ENCODE measurements at places on chromosomes 7 and 10. TPM values are rescaled to one million over a fixed set of nuclear protein-coding genes. Genes with fewer than 3 reads are reported as not detected.

DNA sequence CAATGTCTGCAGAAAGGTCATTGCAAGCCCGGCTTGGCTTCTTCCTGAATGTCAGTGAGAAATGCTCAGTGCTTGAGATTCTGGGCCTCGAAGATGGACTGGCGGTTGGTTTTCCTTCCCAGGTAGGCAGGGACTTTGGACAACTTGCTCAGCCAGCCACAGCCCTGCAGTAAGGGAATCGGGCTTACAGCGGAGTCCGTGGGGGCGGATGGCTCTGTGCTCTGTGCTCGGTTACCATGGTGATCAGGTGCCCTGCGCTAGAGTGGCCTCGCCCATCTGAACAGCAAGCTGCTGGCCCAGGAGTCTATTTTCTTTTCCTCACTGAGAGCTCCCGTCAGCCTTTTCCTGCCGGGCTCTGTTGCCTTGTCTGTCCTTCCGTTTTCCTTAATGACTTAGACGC is 77.8 kb upstream of the SH2B2 start:
- H3K27ac ChIP-seq = no peak overlapping the region
- DNase-seq = no peak
- H3K4me3 ChIP-seq = no peak overlapping the region
- peaks cover 11% of the 10 kb centered on the region for H3K36me3 ChIP-seq
- H3K4me1 ChIP-seq = no peaks in the 10 kb centered on the region

DNA sequence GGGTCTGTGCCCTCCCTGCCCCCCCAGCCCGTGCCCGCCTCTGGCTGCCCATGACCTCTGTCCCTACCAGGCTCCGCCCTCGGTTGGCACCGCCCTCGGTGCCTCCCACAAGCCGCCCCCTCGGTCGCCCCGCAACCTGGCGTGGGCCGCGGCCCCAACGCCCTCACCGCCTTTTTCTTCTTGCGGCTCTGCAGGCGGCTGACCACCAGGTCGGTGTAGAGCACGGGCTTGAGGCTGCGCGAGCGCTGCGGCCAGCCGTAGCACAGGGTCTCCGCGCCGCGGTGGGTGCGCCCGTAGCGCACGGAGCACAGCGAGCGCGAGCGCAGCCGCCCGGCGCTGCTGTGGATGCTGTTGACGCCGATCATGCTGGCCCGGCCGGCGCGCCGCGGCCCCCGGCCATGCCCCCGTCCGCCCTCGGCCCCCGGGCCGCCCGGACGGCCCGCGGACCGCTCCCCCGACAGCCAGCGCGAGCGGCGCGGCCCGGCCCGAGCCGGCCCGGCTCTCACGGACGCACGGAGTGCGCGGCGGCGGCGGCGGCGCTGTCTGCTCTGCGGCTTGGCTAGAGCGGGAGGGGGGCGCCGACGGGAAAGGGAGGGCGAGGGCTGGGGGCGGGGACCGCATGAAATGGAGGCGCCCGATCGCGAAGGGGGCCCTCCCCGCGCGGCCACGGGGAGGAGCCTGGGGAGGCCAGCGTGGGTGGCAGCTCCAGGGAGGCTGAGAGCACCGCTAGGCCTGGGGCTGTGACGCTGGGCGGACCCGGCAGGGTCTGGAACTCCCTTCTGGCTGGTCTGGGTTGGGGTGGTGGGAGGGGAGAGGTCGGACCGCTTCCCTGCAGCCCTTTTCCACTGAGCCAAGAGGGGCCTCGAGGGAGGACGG is 9.6 kb downstream of the PSD start:
- peak overlapping the region; percentile 3 for H3K27ac ChIP-seq
- H3K4me1 ChIP-seq = peaks cover 30% of the 10 kb centered on the region
- peaks cover 22% of the 10 kb centered on the region for H3K27me3 ChIP-seq
- peak; percentile 85 for DNase-seq

Gene ARHGEF35
- 9.6 TPM for total RNA-seq

- H3K4me1 ChIP-seq = no peaks in the 10 kb centered on the region
- H3K27me3 ChIP-seq = peaks cover 18% of the 10 kb centered on the region
- H3K36me3 ChIP-seq = no peaks in the 10 kb centered on the region
- H3K4me3 ChIP-seq = no peak overlapping the region
Observed at GRCh38 chr7:4815609-4816418, 40.4 kb downstream of the AP5Z1 start.

DNA sequence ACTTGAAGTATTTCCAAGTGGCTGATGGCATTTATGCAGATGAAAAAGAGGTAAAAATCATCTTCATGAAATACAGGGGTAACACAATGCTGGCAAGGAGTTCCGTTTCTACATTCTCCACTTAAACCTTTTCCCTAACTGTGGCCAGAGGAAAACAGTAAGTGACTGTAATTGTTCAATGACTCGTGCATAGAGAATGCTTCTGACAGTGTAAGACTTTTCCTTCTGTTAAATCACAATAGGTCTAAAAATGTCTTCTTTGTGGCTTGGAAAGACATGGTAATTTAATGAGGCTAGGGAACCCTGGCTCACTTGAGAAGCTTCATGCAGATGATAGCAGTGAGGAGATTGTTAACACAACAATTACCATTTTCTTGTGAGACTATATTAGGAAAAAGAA is 50.3 kb upstream of the RSU1 start:
- no peak overlapping the region for H3K27ac ChIP-seq
- H3K27me3 ChIP-seq = no peaks in the 10 kb centered on the region
- H3K4me1 ChIP-seq = no peaks in the 10 kb centered on the region
- no peak overlapping the region for H3K4me3 ChIP-seq
- H3K36me3 ChIP-seq = no peaks in the 10 kb centered on the region
- DNase-seq = no peak

GRCh38 chr7:127551941-127552340 is 33.5 kb downstream of the GCC1 start:
- H3K4me3 ChIP-seq = no peak overlapping the region
- H3K27me3 ChIP-seq = peaks cover 1% of the 10 kb centered on the region
- H3K4me1 ChIP-seq = no peaks in the 10 kb centered on the region
- no peak for DNase-seq
- H3K36me3 ChIP-seq = no peaks in the 10 kb centered on the region
- H3K27ac ChIP-seq = no peak overlapping the region

Gene STK31
- total RNA-seq = not detected

Gene TRDMT1
- total RNA-seq = 5.0 TPM

- peaks cover 1% of the 10 kb centered on the region for H3K27me3 ChIP-seq
- peaks cover 37% of the 10 kb centered on the region for H3K4me1 ChIP-seq
- no peak overlapping the region for H3K27ac ChIP-seq
- peak overlapping the region; percentile 12 for H3K4me3 ChIP-seq
Observed at GRCh38 chr10:37855636-37856035, 1.8 kb downstream of the ZNF248 start.

Gene GJD4
- total RNA-seq = not detected

DNA sequence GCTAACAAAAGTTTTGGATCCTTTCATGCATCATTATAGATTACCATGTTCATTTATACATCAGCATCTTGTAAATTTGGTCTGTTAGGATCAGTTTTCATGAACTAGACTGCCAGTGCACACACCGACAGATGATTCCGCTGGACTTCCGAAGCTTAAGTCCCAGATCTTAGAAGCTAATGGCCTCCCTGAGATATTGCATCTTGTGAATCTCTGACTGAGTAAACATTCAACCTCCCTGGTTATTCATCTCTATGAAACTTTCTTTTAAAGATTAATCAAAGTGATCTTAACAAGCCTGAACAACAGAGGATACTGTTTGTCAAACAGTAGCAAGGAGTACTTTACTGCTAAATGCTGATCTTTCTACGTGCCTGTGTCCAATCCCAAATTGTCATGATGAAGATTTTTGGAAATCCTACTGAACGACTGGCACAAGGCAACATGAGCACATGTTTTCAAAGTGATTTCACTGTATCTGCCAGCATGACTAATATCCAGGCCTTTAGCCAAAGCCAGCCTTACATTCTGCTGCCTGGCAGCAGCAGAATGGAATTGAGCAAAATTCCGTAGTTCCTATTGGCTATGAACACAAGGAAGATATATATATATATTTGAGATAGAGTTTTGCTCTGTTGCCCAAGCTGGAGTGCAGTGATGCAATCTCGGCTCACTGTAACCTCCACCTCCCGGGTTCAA is 91.3 kb upstream of the ANK3 start:
- no peaks in the 10 kb centered on the region for H3K27me3 ChIP-seq
- no peak for DNase-seq
- no peak overlapping the region for H3K4me3 ChIP-seq
- H3K27ac ChIP-seq = no peak overlapping the region
- no peaks in the 10 kb centered on the region for H3K36me3 ChIP-seq
- H3K4me1 ChIP-seq = peaks cover 16% of the 10 kb centered on the region

- no peak for DNase-seq
- H3K4me3 ChIP-seq = no peak overlapping the region
- H3K27ac ChIP-seq = no peak overlapping the region
- no peaks in the 10 kb centered on the region for H3K27me3 ChIP-seq
Observed at GRCh38 chr7:117279931-117280557, 42.8 kb downstream of the WNT2 start.

DNA sequence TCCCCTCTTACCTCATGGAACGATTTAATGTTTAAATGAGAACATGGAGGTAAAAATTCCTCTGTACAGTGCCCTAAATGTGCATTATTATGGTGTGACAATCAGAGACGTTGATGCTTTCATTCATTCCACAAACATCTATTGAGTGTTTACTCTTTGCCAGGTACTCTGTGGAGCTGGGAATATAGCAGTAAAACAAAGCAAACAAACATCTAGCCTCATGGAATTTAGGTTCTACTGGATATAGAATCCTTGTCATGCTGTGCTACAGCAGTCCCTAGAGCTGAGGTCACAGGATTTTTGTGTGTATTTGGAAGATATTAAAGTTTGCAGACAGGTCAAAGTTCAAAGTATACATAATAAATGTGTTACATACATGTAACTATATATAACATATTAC is 140.7 kb downstream of the CUBN start:
- no peaks in the 10 kb centered on the region for H3K36me3 ChIP-seq
- H3K4me3 ChIP-seq = no peak overlapping the region
- DNase-seq = no peak
- H3K27ac ChIP-seq = no peak overlapping the region

GRCh38 chr10:111543854-111544253 is 467.0 kb downstream of the ADRA2A start:
- no peaks in the 10 kb centered on the region for H3K27me3 ChIP-seq
- no peak overlapping the region for H3K4me3 ChIP-seq
- H3K36me3 ChIP-seq = no peaks in the 10 kb centered on the region
- H3K27ac ChIP-seq = no peak overlapping the region
- no peaks in the 10 kb centered on the region for H3K4me1 ChIP-seq

Gene CAPZA2
- 176 TPM for total RNA-seq

Gene STAG3
- 20.8 TPM for total RNA-seq

- H3K4me1 ChIP-seq = peaks cover 19% of the 10 kb centered on the region
- H3K36me3 ChIP-seq = peaks cover 3% of the 10 kb centered on the region
- H3K27me3 ChIP-seq = no peaks in the 10 kb centered on the region
- H3K4me3 ChIP-seq = no peak overlapping the region
Observed at GRCh38 chr10:110912374-110912773, 6.6 kb downstream of the BBIP1 start.

- H3K4me3 ChIP-seq = no peak overlapping the region
- peaks cover 2% of the 10 kb centered on the region for H3K27me3 ChIP-seq
- H3K4me1 ChIP-seq = peaks cover 32% of the 10 kb centered on the region
- no peak for DNase-seq
- no peaks in the 10 kb centered on the region for H3K36me3 ChIP-seq
Observed at GRCh38 chr10:61778137-61778536, 115.4 kb downstream of the CABCOCO1 start.

Measured in activated CD4-positive, alpha-beta memory T cell treated with anti-CD3 and anti-CD28 coated beads for 36 hours (primary cell).